GF-D8 (cell line): ENCODE measurements at places on chromosomes 3 and 15.

DNA sequence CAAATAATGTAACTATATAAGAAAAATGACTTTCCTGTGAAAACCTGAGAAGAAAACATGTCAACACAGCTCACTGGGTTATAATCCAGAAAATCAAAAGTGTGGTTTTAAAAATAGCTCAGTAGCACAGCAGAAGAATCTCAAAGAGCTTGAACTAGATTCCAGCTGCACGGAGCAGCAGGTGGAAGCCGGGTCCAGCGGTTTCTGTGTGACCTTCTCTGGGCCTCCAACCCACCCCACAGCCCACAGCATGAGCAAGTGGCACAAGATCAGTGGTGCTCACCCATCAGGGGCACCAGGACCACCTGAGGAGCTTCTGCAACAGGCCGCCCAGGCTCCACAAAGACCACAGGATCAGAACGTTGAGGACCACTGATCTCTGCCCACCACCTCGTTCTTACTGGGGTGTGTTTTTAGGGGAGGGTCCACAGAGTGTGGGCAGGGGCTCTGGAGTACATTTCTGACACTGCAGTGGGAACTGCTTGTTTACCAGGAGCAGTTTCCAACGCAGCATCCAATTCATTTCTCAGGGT is 23.2 kb downstream of the SLC41A3 start:
- no peak for DNase-seq

GRCh38 chr15:101187820-101188636 is 63.8 kb downstream of the CHSY1 start:
- DNase-seq, result no peak

DNA sequence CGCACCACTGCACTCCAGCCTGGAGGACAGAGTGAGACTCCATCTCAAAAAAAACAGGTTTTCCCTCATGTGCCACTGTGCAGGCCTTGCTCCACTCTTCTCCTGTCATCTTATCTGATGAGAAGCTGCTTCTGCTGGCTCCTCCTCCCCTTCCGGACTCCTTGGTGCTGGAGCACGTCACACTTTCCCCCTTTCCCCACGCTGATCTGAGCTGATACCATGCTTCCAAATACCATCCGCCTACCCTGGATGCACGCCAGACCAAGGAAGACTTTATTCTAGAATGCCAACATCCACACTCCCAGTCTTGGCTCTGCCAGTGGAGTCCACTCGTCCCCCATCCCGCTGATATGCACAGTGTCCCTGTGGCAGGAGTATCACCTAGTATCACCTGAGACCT is 31.3 kb downstream of the HOMER2 start:
- no peak for DNase-seq

- DNase-seq, result no peak
Measured at GRCh38 chr3:139105154-139105702, 60.5 kb upstream of the PRR23C start.

GRCh38 chr15:33360886-33361285 is 50.1 kb downstream of the RYR3 start:
- DNase-seq, result no peak

- no peak for DNase-seq
Measured at GRCh38 chr15:76229266-76229665, 82.0 kb downstream of the ETFA start.

- DNase-seq, result no peak
Measured at GRCh38 chr15:57948351-57949289, 116.9 kb downstream of the ALDH1A2 start.

- DNase-seq, result no peak
Measured at GRCh38 chr3:111152496-111152895, 80.9 kb downstream of the NECTIN3 start.

- no peak for DNase-seq
Measured at GRCh38 chr3:64958199-64958843, 270.5 kb upstream of the ADAMTS9 start.

DNA sequence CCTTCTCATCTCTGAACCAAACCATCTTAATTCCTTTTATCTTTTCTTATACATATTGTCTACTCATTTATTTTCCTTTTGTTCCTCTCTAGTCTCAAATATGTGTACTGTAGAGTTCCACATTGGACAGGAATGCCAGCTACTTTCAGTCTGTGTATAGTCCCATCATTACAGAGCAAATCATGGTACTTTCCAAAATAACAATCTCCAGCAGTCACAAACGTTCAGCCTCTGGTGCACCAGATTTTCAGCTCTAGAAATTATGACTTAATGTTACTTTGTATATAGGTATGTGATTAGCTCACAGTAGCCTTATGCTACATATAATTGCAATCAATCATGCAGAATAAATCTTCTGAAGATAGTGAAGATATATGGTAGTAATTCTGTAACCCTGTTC is 32.5 kb upstream of the TM4SF4 start:
- no peak for DNase-seq

DNA sequence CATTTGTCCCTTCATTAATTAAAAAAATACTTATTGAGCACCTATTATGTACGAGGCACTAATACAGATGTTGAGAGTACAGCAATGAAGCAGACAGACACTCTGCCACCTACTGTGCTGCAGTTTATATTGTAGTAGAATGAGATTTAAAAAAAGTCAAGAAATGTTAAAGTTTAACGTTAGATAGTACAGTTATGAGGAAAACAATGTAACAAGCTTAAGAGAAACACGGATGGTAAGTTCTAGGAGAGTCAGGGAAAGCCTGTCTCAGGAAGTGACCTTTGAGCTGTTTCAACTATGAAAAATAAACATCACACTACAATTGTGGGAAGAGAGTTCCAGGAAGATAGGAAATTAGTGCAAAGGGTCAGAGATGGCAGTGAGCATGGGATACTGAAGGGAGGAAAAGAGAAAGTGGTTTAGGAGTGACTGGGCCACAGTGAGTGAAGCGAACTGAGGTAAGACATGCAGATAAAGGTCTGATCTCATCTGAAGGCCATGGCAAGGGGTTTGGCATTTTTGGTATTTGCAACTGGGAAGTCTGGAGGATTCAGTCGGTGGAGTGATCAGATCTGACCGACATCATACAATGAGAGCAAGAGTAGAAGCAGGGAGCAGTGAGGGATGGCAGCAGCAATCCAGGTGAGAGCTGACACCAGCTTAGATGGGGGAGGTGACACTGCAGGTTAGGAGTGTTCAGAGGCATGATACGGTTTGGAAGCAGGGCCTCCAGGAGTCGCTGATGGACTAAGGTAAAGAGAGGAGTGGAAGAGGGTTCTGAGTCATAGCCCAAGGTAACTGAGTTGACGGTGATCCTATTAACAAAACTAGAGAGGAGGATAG is 28.5 kb downstream of the PLSCR4 start:
- DNase-seq, result no peak

GRCh38 chr15:34799149-34800101 is 4.1 kb upstream of the ACTC1 start:
- no peak for DNase-seq

DNA sequence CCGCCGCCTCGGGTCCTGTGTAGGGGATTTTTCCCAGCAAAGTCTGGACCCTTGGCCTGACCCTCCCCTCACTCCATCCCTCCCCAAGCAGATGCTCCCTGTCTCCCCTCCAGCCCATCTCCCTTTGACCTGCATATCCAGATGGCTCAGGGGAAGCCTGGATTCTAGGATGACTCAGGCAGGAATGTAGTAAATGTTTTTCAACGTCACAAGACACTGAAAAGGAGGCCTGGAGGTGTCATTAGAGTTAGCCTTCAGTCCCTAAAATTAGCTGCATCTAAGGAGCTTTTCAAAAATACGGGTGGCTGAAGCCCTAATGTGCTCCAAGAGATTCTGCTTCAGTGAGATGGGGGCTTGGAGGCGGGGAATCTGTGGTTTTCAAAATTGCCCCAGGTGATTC is 7.2 kb downstream of the ACAN start:
- DNase-seq, result no peak

DNA sequence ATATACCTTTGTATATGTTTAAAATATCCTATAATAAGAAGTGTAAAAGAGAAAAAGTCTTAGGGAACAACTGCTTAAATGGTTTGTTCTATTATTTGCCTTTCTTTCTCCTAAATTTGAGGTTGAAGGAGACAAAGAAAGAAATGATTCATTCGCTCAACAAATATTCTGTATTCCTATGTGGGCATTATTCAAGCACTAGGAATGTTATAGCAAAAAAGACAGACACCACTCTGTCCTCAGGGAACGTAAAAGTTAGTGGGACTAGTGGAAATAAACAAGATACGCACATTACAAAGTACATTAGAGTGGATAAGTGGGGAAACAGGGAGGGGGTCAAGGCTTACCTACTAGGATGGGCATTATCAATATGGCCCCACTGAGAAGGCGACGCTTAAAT is 332.2 kb downstream of the LPP start:
- DNase-seq, result no peak
